ENCODE measurements at places on chromosomes 12 and 14.

GRCh38 chr12:118107011-118107410 is 3.2 kb upstream of the VSIG10 start:
- DNase-seq: no peak

- DNase-seq: no peak
These were observed 5.2 kb downstream of the RARG start for GRCh38 chr12:53226815-53227214.

DNA sequence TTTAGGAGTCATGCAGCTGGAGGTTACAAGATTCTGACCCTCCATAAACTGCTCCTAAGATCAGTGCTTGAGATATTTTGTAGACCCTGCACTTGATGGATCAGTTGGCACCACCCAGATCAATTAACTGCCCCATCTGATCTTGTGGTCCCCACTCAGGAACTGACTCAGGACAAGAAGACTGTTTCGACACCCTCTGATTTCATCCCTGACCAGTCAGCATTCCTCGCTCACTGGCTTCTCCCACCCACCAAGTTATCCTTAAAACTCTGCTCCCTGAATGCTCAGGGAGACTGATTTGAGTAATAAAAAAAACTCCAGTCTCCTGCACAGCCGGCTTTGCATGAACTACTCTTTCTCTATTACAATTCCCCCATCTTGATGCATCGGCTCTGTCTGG is 360.2 kb downstream of the GALC start:
- DNase-seq: no peak

- DNase-seq: no peak
These were observed 72.3 kb downstream of the SLC4A8 start for GRCh38 chr12:51496895-51497294.

DNA sequence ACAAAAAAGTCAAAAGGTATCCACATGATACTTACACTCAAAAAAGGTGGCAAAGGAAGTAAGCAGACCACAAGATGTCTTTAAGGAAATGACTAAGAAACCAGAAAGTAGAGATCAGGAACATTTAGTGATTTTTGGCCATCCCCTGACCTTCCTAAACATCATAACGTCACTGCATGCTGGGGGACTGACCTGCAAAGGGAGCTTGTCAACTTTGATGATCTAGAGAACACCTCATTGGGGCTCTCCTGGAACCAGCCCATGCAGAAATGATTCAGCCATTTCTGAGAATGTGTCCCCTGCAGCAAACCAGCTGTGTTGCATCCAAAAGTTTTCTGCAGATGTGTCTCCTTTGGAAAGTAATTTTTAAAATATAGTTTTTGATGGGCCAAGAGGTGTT is 152.2 kb upstream of the RASSF8 start:
- DNase-seq: no peak

GRCh38 chr12:80634903-80635302 is 72.5 kb upstream of the MYF6 start:
- no peak for DNase-seq
